ENCODE measurements at places on chromosomes 16 and 17.

GRCh38 chr17:78789663-78790181 is 7.6 kb upstream of the CYTH1 start:
- peak; percentile 92 for DNase-seq

GRCh38 chr17:74771319-74771914 is 4.7 kb downstream of the NAT9 start:
- no peak for DNase-seq

GRCh38 chr16:86911437-86911958 is 333.1 kb downstream of the FOXL1 start:
- DNase-seq, result no peak

DNA sequence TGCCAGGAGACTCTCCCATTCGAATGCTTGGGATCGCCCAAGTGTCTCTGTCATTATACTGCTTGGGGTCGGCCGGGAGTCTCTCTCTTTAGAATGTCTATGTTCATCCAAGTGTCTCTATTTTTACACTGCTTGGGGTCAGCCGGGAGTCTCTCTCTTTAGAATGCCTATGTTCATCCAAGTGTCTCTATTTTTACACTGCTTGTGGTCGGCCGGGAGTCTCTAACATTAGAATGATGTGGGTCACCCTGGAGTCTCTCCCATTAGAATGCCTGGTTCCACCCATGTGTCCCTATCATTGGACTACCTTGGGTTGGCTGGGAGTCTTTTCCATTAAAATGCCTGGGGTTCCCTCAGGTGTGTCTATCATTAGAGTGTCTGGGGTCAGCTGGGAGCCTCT is 2230.4 kb downstream of the TP53TG3F start:
- no peak for DNase-seq

DNA sequence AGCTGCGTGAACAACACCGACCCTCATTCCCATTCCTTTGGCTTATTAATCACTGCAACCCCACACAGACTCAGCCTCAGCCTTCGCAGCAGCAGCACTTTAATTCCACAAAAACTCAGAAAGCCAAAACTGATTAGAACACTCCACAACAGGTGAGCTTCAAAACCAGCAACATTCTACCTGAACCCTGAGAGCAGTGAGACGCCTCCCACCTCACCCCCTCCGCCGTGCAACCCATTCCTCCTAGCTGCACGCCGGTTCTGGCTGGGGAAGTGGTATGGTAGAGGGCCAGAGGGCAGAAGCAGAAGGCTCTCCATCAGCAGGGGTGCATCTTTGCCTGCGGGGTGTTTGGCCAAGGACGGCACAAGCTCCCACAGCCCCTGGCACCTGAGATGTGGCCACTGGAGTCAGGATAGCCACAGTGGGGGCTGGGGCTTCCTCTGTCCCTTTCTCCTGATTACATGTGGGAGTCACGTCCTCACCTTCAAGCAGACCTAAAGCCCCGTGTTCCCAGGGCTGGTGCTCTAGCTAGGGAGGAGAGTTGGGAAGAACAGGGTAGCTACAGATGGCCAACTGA is 1.6 kb downstream of the BORCS6 start:
- no peak for DNase-seq

DNA sequence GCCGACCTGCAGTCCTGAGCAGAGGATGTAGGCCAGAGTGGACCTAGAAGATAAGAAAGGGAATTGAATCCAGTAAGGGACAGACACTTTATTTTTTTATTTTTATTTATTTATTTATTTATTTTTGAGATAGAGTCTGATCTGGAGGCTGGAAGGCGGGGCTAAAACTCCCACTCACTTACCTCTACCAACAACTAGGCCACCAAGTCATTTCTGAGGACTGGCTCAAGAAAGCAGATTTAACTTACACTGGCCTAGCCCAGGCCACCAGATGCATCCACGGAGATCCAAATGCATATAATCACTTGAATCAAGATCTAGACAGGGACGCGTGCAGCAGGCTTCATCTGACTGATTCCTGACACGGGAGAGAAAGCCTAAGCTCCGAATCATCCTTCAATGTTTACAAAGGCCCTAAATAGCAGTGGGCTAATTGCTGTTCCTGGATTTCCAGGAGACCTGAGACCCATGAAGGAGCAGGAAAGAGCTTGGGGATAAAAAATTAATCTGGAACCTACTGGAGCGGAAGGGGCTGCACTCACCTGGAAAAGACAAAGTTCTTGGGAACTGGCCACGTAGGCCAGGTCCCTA is 1.1 kb upstream of the ALOX12 start:
- no peak for DNase-seq

DNA sequence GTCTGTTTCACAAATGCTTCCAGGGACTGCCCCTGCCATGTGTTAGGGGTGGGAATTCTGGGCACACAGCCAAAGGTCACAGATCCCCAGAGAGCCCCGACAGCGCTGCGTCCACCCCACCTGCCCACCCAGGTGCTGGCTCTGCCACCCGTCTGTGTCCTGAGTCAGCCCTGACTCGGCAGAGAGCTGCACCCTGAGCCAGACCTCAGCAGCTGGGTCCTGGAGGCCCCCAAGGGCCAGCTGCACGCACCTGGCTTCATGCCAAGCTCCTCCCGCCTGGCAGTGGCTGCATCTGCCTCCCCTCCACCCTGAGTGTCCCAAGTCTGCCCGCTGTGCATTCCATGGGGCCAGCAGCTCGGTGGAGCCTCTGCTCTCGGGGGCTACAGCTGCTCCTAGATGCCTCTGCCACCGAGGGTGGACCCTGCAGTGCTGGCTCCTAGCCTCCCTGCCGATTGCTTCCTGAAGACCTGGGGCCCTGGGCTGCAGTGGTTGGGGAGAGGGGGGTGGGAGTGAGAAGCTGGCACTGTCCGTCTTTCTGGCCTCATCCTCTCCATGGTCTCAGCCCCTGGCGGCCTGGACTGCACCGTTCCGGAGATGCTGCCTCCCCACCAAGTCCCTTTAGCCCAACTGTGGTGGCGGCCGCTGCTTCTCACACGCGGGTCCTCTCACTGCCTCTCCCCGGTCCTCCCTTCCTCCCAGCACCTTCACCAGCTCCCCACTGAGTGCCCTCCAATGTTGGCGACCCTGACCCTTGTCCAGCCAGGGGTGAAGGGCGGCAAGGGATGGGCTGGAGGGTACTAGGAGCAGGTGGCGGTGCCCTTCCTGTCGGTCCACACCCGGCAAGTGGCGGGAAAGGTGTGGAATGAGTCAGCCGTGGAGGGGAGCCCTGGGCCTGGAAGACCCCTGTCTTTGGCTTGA is 3.0 kb downstream of the SECTM1 start:
- no peak for DNase-seq

GRCh38 chr17:74018115-74018514 is 185.4 kb upstream of the RPL38 start:
- DNase-seq, result no peak

DNA sequence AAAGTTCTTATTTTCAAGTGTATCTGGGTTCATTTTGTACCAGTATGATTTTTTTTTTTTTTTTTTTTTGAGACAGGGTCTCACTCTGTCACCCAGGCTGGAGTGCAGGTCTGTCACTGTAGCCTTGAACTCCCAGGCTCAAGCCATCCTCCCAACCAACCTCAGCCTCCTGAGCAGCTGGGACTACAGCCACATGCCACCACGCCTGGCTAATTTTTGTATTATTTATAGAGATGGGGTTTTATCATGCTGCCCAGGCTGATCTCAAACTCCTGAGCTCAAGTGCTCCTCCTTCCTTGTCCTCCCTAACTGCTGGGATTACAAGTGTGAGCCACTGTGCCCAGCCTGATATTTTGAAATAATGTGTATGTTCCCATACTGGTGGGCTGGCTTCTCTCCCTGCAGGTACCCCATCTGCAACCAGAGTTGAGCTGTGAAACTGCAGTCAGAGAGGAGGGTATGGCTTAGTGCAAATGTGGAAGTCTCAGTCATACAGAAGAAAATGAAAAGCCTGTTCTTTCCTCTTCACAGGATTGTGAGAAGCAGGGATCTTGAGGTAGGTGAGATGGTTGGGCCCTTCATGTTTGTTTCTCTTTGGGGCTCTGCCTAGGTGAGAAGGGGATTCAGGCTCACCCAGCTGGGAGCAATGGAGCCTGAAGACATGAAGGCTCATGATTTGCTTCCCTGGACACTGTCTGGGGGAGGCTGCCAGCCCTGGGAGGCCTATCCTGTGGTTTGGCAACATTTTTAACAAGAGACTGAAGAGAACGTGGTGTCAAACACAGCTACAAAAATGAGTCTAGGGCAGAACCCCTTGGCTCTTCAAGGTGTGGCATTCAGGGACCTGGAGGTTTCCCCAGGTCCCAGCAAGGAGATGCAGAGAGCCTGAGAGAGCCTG is 41.3 kb upstream of the SIAH1 start:
- DNase-seq, result no peak
